ENCODE measurements at places on chromosomes 16 and 17.
A peak's percentile ranks its signal among the peaks of the same experiment; 100 is the strongest.

GRCh38 chr16:23294260-23294659, 7.8 kb upstream of the SCNN1B start:
- no peak for DNase-seq

DNA sequence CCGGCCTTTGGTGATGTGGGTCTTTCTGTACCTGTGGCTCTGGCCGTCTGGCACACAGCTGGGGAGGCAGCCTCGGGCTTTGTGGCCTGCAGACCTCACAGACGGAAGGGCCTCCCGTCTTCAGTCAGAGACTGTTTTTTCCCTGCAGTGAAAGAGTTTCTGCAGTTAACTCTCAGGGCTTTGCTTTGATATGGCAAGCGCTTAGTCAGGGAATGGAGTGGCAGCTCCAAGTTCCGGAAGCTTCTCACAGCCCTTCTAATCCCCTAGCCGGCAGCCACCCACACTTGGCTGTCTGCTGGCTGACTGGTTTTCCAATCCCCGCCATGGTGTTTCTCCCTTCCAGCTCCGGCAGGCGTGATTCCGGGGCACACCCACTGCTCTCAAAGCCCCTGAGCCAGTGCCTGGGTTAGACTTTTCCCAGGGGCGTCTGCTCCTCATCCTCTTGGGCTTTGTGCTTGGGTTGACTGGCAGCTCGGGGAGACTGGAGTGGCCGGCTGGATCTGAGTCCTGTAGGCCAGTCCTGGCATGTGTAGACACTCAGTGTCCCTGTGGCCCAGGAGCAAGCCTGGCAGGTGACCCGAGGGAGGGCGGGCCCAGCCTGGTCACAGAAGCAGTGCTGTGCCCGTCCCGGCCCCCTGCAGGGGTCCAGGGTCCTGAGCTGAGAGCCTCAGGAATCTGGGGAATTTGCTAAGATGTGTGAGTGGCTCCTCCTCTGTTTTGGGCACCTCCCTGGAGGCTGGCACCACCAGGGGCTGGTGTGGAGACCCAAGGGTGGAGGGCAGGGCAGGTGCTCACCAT, 29.9 kb downstream of the BAIAP2 start:
- peak; percentile 39 for DNase-seq

GRCh38 chr16:85984947-85985451, 86.0 kb downstream of the IRF8 start:
- DNase-seq = no peak

GRCh38 chr17:19271780-19272357, 34.7 kb downstream of the EPN2 start:
- no peak for DNase-seq

- DNase-seq = no peak
Measured at GRCh38 chr17:75776386-75777295, 8.0 kb upstream of the UNK start.

GRCh38 chr16:15652293-15653001, 2.4 kb downstream of the NDE1 start:
- DNase-seq = no peak

GRCh38 chr16:82562183-82562683, 64.5 kb upstream of the CDH13 start:
- DNase-seq = no peak

DNA sequence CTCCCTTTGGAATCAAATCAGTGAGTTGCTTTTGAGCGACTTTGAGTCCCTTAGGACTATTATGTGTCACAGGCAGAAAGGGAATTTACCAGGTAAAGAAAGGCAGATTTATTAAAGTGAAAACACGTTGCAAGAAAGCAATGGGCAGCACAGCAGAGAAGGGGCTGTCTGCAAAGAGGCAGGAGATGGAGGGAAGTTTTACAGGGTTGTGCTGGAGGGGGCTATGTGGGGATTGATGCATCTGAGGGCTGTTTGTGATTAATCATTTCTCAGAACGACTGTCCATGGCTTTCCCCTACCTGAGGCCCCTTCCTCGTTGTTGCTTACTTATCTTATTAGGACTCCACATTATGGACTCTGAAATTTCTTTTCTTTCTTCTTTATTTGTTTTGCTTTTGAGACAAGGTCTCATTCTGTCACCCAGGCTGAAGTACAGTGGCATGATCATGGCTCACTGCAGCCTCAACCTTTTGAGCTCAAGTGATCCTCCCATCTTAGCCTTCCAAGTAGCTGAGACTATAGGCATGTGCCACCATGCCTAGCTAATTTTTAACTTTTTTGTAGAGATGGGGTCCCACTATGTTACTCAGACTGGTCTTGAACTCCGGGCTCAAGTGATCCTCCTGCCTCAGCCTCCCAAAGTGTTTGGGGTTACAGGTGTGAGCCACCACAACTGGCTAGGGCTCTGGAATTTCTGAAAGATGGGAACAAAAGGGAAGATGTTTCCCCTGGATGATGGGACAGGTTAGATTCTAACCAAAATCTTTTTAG, 5.5 kb downstream of the WWP2 start:
- DNase-seq = no peak

DNA sequence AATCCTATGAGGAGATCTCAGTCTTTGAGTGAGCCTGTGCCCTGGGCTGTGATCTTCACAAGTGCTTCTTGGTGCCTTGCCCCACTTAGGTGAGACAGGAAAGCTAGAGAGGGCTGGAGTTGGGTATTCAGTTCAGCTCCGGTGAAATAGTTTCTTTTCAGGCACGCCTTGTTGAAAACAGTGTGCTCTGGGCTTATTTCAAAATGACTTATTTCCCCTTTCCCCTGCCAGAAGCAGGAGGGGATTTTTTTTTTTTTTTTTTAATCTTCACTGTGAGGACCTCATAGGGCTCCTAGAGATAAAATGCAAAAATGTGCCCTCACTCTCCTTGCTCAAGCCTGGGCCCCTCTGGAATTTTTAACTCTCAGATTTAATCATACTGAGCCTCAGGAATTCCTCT, 27.2 kb downstream of the MOSMO start:
- DNase-seq = no peak

DNA sequence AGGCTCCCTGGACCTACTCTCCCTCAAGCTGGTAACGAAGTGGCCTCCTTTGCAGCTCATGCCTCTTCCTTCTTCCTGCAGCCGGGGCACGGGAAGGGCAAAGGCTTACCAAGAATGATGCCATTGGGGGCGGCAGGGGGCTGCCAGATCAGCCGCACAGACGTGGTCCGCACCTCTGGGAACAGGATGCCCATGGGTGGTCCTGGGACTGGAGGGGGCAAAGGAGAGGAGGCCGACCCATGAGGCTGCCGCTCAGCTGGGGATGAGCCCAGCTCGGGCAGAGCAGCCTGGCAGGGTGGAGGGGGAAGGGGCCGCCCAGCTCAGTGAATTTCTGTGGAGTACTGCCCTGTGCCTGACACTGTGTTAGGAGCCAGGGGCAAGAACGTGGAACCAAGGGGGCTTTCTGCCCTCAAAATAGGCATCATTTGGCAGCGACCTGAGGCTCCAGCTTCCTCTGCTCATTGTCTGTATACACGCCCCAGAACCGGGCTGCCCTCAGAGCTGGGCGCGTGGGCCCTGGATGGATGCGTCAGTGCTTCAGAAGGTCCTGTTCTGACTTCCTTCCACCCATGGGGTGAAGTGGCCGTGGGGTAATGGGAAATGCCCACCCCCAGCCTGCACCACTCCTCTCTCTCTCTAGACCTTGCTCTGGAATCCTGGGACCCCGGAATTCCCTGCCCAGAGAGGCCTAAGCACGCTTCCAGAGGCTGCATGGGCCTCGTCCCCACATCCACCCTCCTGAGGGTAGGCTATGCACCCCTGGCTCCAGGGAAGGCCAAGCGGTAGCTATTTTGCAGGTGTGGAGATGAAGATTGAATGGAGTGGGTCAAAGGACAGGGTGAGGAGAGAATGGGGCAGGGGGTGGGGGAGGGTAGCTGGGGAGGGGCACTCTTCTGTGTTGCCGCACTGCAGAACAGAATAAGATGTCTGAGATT, 79.8 kb upstream of the CDC42EP4 start:
- no peak for DNase-seq

DNA sequence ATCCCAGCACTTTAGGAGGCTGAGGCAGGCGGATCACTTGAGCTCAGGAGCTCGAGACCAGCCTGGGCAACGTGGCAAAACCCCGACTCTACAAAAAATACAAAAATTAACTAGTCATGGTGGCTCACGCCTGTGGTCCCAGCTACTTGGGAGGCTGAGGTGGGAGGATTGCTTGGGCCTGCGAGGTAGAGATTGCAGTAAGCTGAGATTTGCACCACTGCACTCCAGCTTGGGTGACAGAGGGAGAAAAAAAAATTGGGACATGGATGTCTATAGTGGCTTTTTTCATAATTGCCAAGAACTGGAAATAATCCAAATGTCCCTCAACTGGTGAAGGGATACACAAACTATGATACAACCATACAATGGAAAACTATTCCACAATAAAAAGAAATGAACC, 28.6 kb downstream of the OSBPL7 start:
- no peak for DNase-seq

GRCh38 chr16:84136331-84137125, 8.4 kb downstream of the HSDL1 start:
- no peak for DNase-seq

- no peak for DNase-seq
Measured at GRCh38 chr17:51745993-51746392, 412.5 kb downstream of the CA10 start.

- DNase-seq = no peak
Measured at GRCh38 chr16:962366-962765, 8.4 kb downstream of the LMF1 start.

GRCh38 chr17:2090210-2090641, 35.3 kb downstream of the HIC1 start:
- DNase-seq = no peak

DNA sequence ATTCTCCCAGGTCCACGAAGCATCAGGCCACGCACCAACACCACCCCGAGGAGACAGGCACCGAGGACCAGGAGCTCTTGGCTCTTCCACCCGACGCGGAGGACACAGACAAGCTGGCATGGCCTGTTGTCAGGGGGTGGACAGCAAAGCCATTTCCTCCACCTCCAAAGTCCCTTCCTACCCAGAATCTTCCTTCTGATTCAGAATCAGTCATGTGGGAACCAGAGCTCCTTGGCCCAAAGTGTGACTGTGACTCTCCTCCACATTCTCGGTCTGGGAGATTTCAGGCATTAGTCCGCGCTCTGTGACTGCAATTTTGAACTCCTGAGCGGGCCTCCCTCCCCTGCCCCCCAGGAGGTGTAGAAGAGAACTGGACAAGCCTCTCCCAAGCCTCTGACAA, 9.2 kb downstream of the DNAH17 start:
- DNase-seq = no peak

- no peak for DNase-seq
Measured at GRCh38 chr17:9912121-9913099, 7.3 kb upstream of the RCVRN start.

DNA sequence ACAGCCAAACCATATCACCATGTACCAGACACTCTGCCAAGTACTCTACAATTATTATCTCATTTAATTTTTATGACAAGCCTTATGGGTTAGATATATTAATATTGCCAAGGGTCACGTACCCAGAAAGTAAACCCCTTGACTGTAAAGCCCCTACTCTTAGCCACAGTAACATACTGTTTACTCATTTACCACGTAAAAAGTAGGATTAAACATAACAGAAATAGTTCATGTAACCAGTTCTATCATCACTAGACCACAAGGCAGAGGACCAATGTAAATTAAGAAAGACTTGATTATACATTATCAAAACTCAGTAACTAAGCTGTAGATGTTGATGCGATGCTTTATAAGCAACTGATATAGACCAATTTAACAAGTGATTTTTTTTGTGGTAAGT, 101.5 kb upstream of the CNTNAP4 start:
- no peak for DNase-seq

DNA sequence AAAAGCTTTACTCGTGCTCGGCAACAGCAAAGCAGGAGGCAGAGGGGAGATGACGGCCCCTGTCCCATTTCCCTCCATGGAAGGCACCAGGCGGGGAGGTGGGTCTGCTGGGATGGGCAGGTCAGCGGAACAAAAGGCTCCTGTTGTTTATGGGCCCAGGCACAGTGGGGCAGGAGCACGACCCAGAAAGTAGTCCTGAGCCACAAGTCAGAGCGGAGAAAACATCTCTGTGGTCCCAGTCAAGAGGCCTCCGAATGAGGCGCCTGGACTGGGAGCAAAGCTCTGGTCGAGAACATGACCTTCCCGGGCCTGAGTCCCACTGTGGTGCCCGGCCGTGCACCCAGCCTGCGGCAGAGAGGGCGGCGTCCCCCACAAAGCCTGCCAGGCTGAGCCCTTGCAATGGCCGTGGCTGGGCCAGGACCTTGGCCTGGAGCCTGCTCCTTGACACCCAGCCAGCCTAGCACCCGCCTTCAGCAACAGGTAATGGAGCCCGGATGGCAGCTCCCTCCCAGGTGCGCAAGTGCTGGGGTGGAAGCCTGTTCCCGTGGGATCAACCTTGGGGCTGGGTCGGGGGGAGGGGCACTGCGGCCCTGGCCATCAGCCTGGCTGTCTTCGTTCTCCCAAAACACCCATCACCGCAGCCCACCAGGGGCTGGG, 3.6 kb downstream of the RFNG start:
- no peak for DNase-seq

- no peak for DNase-seq
Measured at GRCh38 chr17:20896153-20896649, 146.6 kb downstream of the USP22 start.

- no peak for DNase-seq
Measured at GRCh38 chr16:81816793-81817210, 37.7 kb downstream of the PLCG2 start.

DNA sequence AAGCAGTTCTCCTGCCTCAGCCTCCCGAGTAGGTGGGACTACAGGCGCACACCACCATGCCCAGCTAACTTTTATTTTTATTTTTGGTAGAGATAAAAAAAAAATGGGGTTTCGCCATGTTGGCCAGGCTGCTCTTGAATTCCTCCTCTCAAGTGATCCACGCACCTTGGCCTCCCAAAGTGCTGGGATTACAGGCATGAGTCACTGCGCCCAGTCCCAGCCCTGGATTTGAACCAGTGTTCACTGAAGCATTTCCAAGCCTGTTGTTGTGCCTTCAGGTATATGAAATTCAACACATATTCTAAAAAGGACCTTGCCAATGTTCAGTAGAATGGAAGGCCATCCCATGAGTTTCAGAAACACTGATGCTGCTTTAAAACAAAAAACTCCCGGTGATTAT, 165.3 kb downstream of the SLC39A11 start:
- no peak for DNase-seq

DNA sequence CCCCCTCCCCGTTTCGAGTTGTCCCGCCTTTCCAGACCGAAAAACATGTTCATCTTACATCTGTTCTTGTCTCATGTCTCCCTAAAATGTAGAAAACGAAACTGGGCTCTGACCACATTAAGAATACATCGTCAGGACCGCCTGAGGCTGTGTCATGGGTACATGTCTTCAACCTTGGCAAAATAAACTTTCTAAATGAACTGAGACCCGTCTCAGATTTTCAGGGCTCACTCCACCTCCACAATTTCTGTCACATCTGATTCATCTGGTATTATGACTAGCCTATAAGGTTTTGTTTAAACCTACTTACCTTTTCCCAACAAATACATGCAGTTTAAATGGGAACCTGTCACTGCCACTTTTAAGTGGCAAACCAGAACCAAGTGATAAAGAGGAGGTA, 621 bp downstream of the SDR42E1 start:
- DNase-seq = no peak

GRCh38 chr16:84055366-84055765, 12.8 kb upstream of the SLC38A8 start:
- DNase-seq = no peak

- DNase-seq = no peak
Measured at GRCh38 chr17:82947051-82947991, 107.5 kb upstream of the ZNF750 start.

Measured in hepatic stellate cell (primary cell).